Memory B cell (primary cell): ENCODE measurements at places on chromosomes 5 and 9.

DNA sequence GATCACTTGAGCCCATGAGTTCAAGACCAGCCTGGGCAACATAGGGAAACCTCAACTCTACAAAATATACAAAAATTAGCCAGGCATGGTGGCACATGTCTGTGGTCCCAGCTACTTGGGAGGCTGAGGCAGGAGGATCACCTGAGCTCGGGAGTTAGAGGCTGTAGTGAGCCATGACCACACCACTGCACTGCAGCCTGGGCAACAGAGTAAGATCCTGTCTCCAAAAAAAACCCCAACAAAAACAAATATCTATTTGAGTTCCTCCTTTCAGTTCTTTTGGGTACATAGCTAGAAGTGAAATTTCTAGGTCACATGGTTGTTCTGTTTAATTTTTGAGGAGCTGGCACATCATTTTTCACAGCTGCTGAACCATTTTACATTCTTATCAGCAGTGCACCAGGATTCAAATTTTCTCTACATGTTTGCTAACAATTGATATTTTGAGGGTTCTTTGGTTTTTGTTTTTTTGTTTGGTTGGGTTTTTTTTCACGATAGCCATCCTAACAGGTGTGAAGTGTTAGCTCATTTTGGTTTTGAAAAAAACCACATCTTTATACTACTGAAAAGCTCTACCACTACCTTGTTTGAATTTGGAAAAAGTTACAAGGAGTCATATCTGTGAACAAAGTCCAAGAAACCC lies 176.9 kb upstream of the SLC12A2 start:
- DNase-seq = no peak

DNA sequence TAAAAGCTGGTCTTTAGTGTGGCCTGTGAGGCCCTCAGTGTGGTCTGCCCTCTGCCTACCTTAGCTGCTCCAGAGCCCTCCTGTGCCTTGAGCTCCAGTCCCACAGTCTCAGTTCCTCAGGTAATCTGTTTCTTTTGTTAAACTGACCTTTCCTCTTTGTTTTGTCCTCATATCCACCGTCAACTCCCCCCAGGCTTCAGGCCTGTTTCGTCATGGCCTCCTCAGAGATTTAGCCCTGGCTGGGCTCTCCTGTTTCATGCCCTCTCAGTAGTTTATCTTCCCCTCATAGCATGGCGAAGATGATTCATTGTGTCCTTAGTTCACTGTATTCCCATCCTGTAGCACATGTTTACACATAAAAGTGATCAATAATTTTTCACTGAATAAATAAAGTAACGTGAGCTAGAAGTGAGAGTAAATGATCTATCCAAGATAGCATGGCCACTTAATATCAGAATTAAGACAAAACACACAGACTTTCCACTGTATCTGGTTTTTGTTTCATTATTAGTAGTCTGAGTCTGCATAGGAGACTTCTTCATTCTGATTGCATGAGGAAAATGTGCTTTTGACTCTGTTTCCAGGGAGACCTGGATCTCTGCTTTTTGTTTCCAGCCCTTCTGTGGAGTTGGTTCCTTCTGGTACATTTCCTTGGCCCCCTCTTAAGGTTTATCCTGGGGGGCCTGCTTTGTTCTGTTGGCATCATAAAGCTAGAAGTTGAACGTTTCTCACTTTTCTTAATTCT lies 70.5 kb downstream of the SNX24 start:
- DNase-seq = no peak

DNA sequence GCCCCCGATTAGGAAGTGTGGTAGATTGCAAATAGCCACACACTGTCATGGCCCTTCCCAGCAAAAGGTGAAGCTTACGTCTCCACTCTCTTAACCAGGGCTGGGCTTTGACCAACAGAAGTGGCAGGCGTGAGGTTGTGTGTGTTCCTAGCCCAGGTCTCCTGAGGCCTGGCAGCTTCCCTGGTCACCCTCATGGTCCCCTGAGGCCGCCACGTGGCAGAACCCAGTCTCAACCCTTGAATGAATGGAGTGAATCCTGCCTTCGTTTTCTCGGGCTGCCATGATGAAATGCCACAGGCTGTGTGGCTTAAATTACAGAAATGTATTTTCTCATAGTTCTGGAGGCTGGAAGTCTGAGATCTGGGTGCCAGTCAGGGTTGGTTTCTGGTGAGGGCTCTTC lies 370.4 kb downstream of the IRX2 start:
- no peak for DNase-seq

DNA sequence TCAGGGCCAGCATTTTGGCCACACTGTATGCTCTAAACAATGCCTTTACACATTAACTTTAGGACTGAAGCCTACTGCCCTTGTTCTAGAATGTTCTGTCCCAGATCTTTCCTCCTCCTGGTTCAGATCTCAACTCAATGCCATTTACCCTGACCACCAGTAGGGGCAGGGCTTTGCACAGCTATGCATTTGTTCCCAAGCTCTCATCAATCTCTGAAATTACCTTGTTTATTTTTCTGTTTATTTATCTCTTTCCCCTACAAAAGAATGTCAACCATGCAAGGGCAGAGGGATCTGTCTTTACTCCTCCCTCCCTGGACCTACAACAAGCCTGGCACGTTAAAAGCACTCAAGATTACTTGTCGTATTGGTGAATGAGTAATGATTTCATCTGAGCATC lies 612.9 kb downstream of the BNC2 start:
- DNase-seq = no peak

DNA sequence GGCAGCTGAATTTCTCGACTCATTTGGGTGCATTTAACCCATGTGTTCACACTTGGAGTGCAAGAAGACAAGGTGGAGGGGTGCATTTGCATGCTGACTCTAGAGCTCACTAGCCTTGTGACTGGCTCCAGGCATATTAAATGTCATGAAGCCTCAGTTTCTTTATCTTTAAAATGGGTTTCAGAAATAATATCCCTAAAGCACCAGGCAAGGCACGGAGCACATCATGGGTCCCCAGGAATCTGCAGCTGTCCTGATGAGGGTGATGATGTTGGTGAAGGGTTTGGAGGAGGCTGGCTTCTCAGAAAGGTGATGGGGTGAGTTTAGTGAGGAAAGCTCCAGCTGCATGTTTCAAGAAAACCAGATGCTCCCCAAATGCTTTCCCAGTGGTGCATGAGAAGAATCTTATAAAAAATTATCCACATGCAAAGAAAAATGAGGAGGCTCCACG lies 14.8 kb downstream of the STC2 start:
- DNase-seq = no peak

GRCh38 chr9:18045326-18045725 lies 428.6 kb upstream of the ADAMTSL1 start:
- DNase-seq = no peak

DNA sequence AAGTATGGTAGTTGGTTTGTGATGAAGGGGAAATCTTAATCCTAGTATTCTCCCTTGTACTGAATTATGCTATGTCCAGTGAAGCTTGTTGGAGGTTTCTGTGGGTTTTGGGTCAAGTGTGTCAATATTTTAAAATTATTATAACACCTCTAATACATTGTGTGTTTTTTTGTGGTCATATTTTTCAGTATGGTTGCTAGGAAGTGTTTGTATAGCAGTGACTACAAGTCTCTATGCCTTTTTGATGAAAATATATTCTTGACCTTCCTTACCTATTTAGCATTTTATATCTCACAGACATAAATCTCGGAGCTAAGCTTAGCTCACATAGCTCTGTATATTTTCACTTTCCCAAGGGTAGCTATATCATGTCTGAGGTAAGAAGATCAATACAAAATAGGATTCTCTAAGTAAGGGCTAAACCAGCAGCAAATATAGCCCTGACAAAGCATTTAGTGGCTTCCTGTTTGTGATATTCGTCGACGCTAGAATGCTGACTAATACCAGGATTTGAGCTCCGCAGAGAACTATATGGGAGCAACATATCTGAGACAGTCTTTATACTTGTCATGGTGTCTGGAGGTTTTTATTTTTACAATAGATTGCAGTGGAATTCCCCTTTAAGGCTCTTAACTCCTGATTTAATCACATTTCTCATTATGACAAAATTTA lies 82.3 kb downstream of the MACIR start:
- no peak for DNase-seq

GRCh38 chr9:77215874-77216273 lies 38.5 kb downstream of the VPS13A start:
- DNase-seq = no peak

GRCh38 chr5:113237893-113238292 lies 196.9 kb downstream of the TSSK1B start:
- DNase-seq = no peak

DNA sequence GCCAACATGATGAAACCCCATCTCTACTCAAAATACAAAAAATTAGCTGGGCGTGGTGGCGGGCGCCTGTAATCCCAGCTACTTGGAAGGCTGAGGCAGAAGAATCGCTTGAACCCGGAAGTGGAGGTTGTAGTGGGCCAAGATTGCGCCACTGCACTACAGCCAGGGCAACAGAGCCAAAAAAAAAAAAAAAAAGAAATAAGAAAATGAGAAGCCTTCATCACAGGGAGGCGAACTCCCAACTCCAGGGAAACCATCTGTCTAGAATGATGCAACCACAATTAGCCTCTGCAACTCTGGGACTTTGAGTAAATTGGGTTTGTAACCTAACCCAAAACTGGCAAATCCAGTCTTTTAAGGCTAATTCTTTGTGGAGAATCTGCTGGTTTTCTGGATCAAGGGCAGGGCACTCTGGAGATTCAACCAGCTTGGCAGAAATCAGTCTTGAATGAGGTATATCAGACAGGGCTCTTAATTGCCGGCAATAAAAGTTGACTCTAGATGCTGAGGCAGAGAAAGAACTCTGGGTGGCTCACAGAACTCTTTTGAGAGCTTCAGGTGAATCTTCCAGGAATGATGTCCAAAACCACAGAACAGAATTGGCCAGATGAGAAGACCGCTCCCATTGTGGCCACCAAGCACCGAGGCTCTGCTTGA lies 9.9 kb downstream of the S100Z start:
- DNase-seq = no peak

- DNase-seq = no peak
Measured at GRCh38 chr5:82635561-82636288, 357.6 kb upstream of the RPS23 start.

GRCh38 chr5:160291467-160291866 lies 20.9 kb downstream of the CCNJL start:
- DNase-seq = no peak

- no peak for DNase-seq
Measured at GRCh38 chr5:73199671-73200070, 26.7 kb downstream of the TMEM174 start.

GRCh38 chr9:34272101-34272541 lies 56.9 kb downstream of the KIF24 start:
- no peak for DNase-seq

- no peak for DNase-seq
Measured at GRCh38 chr5:118224546-118224945, 763.8 kb downstream of the DTWD2 start.

DNA sequence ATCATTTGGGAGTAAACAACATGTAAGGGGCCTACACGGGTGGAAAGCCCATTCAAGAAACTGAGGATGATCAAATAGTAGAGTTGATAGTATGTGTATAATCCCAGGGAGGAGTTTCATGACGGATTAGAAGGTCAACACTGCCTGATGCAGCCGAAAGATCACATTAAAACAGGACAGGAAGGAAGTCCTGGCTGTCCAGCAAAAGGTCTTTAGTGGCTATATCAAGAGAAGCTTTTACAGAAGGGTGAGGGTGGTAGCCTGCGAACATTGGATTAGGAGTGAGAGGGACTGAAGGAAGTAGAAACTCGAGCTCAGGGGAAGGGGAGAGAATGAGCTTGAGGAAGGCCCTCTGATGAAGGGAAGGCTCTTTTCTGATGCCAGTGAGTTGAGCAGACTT lies 36.0 kb downstream of the DOCK8 start:
- DNase-seq = no peak

DNA sequence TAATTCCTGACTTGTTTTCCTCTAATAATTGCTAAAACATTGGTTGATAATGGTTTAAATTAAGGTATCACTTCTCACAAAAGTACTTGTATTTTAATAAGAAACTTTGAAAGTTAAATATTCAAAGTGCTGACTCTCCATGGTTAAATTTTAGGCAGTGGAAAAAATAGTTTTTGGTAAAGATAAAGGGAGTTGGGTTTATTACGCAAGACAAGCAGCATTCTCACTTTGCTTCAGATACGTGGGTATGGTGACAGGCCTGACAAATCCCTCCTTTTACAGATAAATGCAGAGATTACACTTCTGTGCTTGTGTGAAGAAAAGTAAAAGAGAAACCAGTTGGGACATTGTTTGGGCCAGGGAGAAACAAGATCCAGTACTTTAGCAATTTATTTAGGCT lies 14.5 kb upstream of the FAM170A start:
- no peak for DNase-seq

- DNase-seq = no peak
Measured at GRCh38 chr5:69230181-69230580, 4.5 kb upstream of the CDK7 start.

DNA sequence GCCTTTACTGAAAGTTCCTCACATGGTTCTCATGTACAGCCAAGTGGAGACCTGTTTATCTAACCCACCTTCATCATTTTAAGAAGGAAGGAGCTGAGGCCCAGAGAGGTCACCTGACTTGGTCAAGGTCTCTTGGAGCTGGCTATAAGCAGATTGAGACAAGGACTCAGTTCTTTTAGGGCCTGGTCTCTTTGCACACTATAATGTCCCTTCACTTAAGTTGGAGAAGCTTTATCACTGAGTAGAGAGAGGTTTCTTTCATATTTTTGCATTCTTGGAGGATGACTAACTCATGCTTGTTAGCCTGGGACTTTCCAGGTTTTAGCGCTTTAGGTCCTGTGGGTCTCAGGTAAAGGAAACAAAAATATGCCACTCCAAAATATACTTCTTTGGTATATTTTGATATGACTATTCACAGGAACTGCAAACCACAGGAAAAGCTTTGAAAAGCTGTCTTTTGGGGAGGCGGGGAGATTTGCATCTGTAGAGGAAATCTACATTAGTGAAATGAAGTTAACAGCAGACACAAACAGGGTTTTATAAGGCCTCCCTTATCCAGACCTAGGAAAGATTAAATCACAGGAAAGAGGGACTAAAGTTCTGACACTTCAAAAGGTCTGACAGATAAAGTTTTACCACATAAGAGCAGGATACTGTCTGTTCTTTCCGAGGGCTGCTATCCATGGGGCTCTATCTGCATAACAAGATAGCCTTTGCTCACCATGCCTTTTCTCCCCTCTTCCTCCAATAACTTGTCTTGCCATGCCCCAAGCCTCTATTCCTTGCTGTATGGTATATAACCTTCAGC lies 95.8 kb upstream of the ANKRD55 start:
- no peak for DNase-seq

- peak; percentile 53 for DNase-seq
Measured at GRCh38 chr9:129885018-129885669, 49.9 kb downstream of the USP20 start.

DNA sequence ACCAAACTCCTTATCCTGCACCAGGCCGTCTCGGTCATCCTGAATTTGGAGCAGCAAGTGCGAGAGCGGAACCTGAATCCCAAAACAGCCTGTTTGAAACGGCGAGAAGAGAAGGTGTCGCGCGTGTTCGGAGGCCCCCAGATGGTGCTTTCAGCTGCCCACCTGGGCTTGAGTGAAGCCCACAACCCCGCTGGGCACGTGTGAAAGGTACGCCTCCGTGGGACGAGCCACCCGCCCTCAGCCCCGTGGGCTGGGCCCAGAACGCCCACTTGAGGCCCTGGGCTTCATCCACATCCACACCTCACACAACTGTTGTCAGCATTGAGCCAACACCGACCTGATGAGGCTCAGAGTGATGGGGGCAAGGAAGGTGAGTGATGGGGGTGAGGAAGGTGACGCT lies 72.8 kb downstream of the INSL6 start:
- no peak for DNase-seq

- no peak for DNase-seq
Measured at GRCh38 chr9:81113453-81114124, 575.8 kb downstream of the TLE1 start.

GRCh38 chr9:122498883-122499288 lies 11.7 kb upstream of the OR1J2 start:
- DNase-seq = peak; percentile 27
